ENCODE measurements at places on chromosomes 12 and 14. TPM values are rescaled to one million over a fixed set of nuclear protein-coding genes. Genes with fewer than 3 reads are reported as not detected.

GRCh38 chr12:100797246-100797645 lies 2.7 kb downstream of the ANO4 start:
- DNase-seq = no peak
- no peaks in the 10 kb centered on the region for H3K36me3 ChIP-seq
- H3K4me3 ChIP-seq = no peak overlapping the region
- H3K27me3 ChIP-seq = peaks cover 7% of the 10 kb centered on the region
- H3K4me1 ChIP-seq = no peaks in the 10 kb centered on the region

DNA sequence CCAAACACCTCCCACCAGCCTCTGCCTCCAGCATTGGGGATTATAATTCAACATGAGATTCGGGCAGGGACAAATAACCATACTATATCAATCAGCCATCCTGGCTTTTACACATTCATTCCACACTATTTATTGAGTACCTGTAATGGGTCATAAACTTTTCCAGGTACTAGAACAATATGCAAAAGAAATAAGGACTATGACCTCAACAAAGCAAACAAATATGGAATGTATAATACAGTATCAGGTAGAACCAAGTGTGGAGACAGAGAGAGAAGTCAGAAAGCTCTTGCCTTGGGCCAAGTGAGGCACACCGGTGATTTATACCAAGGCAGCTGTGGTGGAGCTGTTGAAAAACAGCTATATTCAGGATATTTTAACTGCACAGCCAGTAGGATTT lies 116.3 kb downstream of the TSPAN8 start:
- no peak for DNase-seq
- H3K4me3 ChIP-seq = no peak overlapping the region
- no peaks in the 10 kb centered on the region for H3K4me1 ChIP-seq
- H3K27ac ChIP-seq = no peak overlapping the region

GRCh38 chr14:71361336-71361735 lies 454.1 kb downstream of the PCNX1 start:
- H3K27ac ChIP-seq = no peak overlapping the region
- peaks cover 15% of the 10 kb centered on the region for H3K4me1 ChIP-seq
- H3K27me3 ChIP-seq = no peaks in the 10 kb centered on the region
- DNase-seq = no peak

Gene SLC25A47
- not detected for total RNA-seq

DNA sequence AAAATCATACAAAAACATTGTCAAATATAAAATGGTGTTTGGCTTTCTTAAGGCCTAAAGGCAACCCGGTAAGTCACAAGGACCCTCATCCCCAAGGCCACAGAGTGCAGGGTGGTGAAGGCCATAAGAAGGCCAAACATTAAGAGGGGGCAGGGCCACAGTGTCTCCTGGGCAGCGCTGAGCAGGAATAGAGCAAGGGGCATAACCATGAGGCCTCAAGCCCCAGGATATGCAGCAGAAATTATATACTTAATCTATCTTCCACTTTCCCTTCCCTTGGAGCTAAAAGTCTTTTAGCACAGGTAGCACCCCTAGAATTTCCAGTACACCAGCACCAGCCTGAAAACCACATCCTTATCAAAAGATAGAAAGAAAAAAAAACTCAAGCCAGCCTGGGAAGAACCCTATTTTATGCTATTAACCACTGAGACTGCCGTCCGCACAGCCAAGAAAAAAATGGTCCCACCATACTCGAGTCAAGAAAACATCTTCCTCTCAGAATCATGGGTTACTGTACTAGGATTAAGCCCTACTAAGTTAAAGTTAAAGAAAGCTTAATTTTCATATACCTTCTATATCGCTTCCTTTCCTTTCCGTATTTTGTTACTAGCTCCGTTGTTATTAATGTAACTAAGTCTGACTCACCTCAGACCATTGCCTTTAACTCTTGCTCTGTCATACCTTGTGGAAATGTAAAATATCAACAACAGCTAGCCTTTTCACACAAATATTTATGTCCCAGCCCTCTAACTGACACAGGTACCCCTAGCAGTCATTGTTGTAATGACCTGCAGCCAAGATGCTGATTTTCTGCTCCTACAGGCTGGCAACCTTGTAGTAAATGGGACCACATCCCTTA lies 20.1 kb downstream of the KLRK1 start:
- no peaks in the 10 kb centered on the region for H3K36me3 ChIP-seq
- no peak overlapping the region for H3K27ac ChIP-seq

GRCh38 chr12:128365651-128366231 lies 98.8 kb downstream of the TMEM132C start:
- H3K36me3 ChIP-seq = no peaks in the 10 kb centered on the region
- DNase-seq = no peak
- no peak overlapping the region for H3K4me3 ChIP-seq
- no peaks in the 10 kb centered on the region for H3K4me1 ChIP-seq
- no peak overlapping the region for H3K27ac ChIP-seq
- H3K27me3 ChIP-seq = no peaks in the 10 kb centered on the region

DNA sequence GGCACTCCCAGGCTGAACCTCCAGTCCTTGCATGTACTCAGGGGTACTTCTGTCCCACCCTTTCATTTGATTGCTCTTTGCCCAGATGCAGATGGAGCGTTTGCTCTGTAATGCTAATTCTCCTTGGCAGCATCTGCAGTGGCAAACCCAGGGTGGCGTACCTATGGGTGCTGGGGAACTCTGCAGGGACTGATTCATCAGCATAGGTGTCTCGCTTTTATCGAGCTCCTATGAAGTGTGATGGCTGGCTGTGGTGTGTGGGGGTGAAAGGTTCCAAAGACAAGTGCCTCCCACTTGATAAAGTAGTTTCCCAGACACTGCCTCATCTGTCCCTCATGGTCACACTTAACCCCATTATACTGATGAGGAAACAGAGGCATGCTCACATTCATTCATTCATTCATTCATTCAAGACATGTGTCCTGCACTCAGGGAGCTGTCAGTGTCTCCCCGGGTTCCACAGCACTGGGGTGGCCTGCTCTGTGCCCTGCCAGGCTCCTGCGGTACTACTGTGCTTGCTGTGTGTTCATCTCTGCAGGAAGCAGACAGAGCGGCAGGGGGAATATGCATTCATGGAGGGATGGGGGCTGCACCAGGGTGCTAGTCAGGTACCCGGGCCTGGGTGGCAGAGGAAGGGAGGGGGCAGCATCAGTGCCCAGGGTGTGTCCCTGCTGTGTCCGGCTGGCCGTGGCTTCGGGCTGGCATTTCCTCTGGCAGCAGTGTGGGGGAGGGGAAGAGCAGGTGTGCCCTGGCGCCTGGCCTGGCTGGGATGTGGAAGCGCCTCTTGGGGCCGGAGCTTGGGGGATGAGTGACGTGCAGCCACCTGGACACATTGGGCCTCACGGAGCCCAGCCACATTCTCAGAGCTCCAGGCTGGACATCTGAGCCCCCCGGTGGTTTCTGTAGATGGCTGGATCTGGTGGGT lies 110.9 kb downstream of the TSPAN9 start:
- no peaks in the 10 kb centered on the region for H3K27me3 ChIP-seq
- H3K36me3 ChIP-seq = no peaks in the 10 kb centered on the region
- H3K27ac ChIP-seq = no peak overlapping the region
- DNase-seq = no peak
- no peaks in the 10 kb centered on the region for H3K4me1 ChIP-seq
- H3K4me3 ChIP-seq = no peak overlapping the region

Gene CIDEB
- 22.3 TPM for total RNA-seq

DNA sequence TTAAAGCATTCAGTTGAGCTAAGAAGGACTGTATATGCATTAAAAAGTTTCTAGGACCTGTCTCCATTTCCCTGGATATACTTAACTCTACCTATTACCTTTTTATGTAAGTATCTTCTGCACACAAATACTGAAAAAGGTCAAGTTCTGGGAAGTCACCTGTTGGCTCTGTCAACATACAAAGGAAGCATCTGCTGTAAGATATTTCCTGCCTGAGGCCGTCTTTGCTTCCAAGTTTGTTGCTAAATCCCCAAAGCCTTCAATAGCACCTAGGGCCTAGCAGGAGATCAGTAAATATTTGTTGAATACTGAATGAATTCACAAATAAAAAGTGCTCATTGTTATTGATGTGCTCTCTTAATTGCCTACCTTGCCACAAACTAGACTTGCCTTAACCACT lies 188.4 kb downstream of the DUSP6 start:
- DNase-seq = no peak
- peak overlapping the region; percentile 3 for H3K27ac ChIP-seq

DNA sequence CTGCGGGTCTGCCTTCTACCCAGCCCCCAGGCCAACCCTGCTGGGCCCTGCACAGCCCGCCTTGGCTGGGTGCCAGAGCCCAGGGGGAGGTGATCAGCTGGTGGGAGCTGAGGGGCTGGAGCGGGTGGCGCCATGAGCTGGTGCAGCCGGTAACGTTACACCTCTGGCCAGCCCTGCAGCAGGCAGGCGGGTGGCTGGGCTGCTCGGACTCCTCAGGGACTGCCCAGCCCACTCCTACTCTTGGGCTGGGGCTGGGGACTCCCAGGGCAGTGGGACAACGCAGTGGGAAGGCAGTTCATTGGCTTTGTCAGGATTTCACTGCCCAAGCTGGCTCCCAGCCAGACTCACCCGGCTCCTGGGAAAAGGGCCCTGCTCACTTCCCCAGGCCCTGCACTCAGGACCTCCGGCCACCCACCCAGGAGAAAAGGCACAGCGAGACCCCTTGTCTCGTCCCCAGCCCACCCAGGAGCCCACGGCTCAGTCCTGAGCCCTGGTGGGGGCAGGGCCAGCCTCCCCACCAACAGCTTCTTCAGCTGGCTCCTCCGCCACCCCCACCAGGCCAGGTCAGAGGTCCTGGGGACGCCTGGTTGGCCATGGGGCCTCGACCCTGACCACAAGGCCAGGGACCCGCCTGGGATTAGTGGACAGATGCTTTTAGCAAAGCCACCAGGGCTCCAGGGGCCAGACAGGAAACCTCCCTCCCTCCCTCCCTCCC lies 1.0 kb downstream of the PGF start:
- peaks cover 34% of the 10 kb centered on the region for H3K4me1 ChIP-seq
- H3K27ac ChIP-seq = no peak overlapping the region
- no peak for DNase-seq
- H3K36me3 ChIP-seq = no peaks in the 10 kb centered on the region
- H3K27me3 ChIP-seq = no peaks in the 10 kb centered on the region

GRCh38 chr12:89469361-89469760 lies 55.2 kb downstream of the GALNT4 start:
- H3K4me3 ChIP-seq = no peak overlapping the region
- no peaks in the 10 kb centered on the region for H3K4me1 ChIP-seq
- DNase-seq = no peak
- peak overlapping the region; percentile 74 for H3K27ac ChIP-seq

Gene LGR5
- total RNA-seq = 15.8 TPM

DNA sequence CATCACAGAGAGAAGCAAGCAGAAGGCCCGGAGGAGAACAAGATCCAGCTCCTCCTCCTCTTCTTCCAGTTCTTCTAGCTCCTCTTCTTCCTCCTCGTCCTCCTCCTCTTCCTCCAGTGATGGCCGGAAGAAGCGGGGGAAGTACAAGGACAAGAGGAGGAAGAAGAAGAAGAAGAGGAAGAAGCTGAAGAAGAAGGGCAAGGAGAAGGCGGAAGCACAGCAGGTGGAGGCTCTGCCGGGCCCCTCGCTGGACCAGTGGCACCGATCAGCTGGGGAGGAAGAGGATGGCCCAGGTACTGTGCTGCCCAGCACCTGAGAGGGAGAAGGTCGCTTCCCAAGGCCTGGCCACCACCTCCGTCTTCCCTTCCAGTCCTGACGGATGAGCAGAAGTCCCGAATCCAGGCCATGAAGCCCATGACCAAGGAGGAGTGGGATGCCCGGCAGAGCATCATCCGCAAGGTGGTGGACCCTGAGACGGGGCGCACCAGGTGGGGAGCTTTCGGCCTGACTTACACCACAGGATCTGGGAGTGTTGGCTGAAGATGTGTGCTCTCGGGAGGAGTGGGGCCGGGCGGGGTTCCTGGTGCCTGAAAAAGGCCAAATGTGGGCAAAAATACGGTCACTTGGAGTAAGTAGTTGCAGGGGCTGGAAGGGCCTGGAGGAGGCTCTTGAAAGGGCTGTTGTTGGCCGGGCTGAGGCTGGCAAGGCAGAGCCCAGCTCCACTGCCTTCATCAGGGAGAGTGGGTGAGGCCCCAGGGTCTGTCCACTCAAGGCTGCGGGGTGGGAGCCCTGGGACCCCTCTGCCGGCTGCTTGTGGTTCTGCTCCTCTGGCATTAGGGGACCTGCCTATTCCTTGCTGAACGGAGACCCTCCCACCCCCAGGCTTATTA lies 1.4 kb downstream of the ARL6IP4 start:
- H3K4me3 ChIP-seq = peak overlapping the region; percentile 98
- peaks cover 21% of the 10 kb centered on the region for H3K4me1 ChIP-seq
- peak overlapping the region; percentile 86 for H3K27ac ChIP-seq
- H3K36me3 ChIP-seq = no peaks in the 10 kb centered on the region
- no peak for DNase-seq

DNA sequence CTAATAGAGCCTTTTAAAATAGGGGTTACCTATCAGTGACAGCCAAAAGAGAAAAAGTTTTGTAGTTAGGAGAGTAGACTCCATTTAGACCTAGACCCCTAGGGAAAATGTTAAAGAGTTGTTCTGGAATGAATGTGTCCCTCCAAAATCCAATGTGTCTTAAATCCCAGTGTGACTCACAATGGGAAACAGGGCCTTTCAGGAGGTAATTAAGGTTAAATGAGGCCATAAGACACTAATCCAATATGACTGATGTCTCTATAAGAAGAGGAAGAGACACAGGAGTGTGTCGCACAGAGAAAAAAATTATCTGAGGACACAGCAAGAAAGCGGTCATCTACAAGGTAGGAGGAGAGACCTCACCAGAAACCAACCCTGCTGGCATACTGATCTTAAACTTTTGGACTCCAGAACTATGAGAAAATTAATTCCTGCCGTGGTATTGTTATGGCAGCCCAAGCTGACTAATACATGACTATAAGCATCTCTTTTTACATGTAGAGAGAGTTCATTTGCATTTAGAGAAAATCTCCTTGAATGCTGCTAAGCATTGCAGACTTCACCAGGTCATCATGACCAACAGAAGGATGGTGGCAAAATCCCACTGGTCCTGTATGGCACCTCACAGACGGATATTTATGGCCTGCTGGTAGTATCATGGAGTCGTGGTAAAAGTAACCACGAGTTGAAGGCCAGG lies 259.6 kb upstream of the TMTC1 start:
- no peaks in the 10 kb centered on the region for H3K27me3 ChIP-seq
- H3K4me3 ChIP-seq = no peak overlapping the region
- no peak overlapping the region for H3K27ac ChIP-seq
- no peaks in the 10 kb centered on the region for H3K4me1 ChIP-seq
- no peaks in the 10 kb centered on the region for H3K36me3 ChIP-seq
- DNase-seq = no peak

Gene ASB2
- 4.6 TPM for total RNA-seq

DNA sequence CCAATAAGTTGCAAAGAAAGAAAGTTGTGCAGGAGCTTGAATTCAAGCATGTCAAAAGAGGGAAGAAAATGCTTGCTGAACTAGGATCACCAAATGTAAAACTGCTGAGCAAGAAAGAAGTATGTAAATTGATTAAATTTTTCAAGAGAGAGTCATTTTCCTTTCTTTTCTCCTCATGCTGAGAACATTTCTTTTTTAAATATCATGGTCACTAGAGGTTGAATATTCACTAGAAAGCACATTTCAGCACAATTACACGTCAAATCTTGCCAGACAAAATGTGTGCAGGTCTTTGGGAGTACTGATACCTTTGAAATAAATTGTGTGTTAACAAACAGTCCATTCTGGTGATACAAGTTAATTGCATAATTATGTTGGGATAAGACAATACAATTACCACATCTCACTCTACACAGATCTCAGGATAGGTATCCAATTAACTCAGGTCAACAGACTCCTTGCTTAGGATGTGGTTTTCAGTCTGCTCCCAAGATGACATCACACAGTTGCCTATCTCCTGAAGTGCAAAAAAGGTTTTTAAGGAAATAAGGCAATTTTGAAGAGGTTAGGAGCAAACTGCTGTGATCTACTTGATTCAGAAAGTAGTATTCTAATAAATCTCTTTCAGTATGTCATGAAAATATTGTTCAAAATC lies 862.2 kb downstream of the RPS29 start:
- H3K27me3 ChIP-seq = no peaks in the 10 kb centered on the region
- H3K4me1 ChIP-seq = no peaks in the 10 kb centered on the region
- no peaks in the 10 kb centered on the region for H3K36me3 ChIP-seq
- no peak overlapping the region for H3K4me3 ChIP-seq
- H3K27ac ChIP-seq = no peak overlapping the region

All from Peyer's patch (tissue), 4 donors.